Stimulated activated CD4-positive, alpha-beta T cell treated with anti-CD3 and anti-CD28 coated beads, TNF-alpha, amount 100 ng/mL, for 4 hours (primary cell): ENCODE measurements at places on chromosomes 4 and X.
A peak's percentile ranks its signal among the peaks of the same experiment; 100 is the strongest.

- DNase-seq: no peak
These were observed 187.5 kb upstream of the ETNPPL start for GRCh38 chr4:108950158-108950915.

DNA sequence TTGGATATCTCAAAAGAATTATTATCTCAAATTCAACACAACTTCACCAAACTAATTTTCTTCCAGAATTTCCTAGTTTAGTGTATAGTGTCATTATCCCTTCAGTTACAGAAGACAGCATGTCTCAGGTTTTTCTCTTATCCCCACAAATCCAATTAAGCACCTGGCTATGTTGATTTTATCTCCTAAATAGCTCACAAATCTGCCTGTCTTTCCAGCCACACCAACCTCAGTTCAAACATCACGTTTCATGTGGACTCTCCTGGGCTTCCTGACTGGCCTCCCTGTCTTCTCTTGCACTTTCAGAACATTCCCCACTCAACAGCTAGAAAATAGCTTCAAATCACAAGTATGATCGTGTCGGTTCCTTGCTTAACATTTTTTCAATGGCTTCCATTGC lies 14.8 kb downstream of the STK32B start:
- no peak for DNase-seq

DNA sequence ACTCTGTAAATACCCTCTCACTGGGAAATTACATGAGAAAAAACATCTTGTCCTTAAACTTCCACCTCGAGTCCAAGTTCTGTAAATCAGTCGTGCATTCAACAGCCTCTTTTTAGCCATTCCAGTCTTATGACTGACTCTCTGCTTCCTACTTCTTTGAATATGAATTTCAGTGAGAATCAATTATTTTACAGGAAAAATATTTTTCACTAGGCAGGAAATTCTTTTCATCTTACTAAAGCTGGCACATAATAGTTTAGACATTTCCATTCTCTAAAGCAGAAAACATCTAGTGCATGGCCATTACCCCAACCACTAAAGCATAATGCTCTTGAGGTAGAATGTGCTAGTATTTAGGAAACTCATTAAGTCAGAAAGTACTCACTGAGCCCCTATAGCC lies 565.7 kb upstream of the FAT1 start:
- no peak for DNase-seq

DNA sequence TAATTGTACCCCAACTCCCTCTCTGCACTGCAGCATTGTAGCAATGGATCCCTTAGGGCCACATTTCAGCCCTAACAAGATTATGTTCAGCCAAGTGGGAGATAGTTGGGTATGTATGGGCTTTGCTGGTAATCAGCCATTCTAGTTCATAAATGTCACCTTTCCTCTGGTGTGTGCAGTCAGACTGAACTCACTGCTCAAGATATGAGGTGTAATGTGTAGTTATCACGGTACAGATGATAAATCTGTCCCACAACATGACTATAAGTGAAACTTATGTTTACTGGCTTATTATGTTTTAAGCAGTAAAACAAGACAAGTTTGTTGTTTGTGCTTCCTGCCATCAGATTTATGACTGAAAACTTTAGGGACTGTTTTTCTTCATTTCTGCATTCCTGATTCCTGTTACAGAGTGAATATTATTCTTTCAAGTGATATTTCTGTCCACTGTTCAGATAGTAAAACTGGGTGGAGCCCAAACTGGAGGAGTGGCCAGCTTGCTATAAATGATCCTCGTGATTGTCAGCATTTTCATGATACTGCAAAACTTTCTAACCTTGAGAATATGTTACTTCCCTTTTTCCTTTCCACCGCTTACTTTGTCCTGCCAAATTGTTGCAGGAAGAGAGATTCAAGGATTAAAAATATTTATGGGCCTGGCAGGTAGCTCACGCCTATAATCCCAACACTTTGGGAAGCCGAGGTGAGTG lies 44.9 kb downstream of the ANAPC4 start:
- no peak for DNase-seq

DNA sequence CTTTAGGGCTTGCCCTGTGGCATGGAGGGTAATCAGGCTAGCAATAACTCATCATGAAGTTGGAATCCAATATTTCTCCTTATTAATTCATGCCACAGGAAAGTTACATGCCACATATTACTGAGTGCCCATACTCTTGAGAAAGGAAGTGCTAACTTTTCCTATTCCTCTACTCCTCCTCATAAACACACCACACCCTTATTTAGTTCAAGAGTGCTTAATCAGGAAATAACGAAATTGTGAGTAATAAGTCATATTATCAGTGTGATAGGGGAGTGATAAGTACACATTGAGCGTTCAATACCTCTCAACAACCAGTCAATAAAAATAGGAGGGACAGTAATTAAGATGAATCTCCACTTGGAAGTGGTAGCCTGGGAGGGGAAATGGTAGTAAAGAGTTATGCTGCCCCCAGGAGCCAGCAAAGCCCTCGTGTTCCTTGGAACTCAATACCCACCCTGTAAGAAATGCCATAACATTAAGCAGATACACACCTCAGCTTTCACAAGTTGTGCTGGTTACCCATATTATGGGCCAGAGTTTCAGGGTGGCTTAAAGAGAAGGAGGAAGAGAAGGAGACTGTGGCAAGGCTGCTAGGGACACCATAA lies 410.0 kb upstream of the NR3C2 start:
- no peak for DNase-seq

DNA sequence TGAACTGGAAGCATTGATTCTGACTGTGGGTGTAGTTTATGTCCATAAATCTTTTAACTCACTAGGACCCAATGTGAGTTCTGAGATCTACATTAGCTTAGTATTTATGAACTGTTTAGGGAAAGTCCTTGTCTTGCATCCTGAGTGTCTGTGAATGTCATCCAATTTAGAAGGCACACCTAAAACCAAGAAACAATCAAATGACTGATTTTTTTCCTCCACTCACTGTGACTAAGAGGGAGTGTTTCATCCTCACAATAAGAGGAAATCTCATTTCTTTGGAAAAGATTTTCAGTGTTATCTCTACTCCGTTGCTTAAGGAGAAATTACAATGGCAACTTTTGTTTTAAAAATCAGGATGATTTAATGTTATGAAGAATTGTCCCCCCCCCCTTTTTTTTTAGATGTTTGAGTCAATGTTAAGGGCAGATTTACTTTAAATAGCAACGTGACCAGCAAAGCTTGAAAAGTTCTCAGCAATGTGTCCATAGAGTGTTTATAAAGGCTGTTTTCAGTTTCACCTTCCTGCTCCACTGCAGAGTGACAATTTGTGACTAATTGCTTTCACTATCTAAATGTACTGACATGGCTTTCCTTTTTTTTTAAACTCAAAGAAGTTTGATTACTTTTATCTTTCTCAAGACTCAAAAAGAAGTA lies 173.0 kb downstream of the SPCS3 start:
- DNase-seq: no peak

DNA sequence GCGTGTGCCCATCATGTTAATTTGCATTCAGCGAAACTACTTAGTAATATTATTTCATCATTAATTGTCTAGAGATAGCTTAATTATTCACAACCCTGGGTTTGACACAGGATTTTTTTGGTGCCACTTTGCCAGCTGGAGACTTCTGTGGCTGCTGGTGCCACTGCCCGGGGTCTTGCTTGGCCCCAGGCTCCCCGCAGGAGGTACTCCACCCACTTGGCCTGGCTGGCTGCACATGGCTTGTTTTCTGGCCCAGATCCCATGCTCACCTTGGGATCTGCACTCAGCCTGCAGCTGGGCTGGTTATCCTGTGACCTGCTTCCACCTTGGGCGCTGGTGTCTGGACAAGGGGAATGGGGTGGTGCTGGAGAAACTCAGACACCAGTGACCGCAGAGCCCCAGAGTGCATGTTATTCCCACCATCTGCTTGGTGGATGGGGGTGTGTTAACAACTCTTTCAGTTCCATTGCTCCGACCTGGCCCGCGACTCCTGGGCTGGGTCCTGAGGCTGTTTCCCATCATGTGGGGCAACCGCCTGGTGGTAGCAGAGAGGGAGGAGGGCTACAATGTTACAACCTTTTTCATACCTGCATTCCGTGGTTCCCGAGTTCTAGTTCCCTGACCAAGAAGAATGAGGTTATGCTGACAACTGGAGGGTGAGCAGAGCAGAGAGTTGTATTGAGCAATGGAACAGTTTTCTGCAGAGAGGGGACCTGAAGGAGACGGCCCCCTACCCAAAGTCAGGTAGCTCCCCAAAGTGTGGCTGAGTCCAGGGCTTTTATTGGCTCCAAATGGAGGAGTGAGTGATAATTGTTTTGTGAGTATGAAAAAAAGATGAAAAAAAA lies 1950.0 kb upstream of the IGFBP7 start:
- DNase-seq: no peak

DNA sequence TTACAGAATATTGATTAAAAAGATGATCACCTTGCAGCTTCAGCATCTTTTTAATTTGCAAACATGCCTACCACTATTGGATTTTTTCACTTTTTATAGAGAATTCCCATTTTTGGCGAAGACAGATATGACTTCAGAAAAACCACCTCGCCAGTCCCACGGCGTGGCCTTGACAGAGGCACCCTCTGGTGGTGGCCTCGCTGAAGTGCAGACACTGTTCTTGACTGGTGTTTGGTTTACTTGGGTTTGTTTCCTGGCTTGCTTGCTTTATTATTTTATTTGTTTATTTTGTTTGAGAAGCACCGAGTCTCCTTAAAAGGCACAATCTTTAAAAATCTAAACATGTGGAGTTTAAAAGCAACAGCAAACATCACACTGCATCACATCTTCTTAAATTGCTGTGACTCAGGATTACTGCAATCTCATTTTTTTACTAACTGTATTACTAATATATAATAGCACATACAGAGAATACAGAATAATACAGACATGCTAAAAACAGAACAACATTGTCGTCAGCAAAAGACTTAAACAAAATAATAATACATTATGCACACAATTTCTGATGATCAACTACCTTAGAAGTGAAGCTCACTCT lies 13.1 kb upstream of the AMTN start:
- peak; percentile 21 for DNase-seq

GRCh38 chr4:154078504-154079350 lies 289.8 kb upstream of the SFRP2 start:
- no peak for DNase-seq

DNA sequence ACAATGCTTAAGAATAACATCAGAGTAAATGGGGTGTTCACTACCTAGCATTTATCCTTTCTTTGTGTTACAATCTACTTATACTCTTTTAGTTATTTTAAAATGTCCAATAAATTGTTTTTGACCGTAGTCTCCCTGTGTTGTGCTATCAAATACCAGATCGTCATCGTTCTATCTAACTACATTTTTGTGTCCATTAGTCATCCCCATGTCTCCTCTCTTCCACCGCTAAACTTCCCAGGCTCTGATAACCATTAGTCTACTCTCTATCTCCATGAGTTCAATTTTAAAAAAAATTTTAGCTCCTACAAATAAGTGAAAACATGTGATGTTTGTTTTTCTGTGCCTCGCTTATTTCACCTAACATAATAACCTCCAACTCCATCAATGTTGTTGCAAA lies 381.9 kb downstream of the PRDM5 start:
- no peak for DNase-seq
